Left renal pelvis (tissue), 4 donors: ENCODE measurements at places on chromosomes 6 and 20.

DNA sequence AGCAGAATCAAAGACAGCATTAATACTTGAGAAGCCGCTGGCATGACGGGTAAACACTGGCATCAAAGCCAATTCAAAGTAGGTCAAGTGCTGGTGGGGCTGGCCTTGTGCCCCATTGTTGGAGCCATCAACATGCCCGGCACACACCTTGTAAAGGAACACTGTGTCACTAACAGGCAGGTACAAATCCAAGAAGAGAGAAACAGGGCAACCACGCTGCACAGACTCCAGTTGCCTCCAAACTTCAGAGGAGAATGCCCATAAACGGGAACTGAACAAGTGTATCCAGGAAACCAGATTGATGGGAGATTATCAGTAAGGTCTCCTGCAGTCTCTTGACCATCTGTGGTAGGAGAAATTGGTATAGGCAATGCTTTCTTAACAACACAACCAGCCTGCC, 127.0 kb upstream of the STXBP5 start:
- no peak for DNase-seq

GRCh38 chr20:50107086-50107660, 5.8 kb downstream of the UBE2V1 start:
- no peak for DNase-seq

GRCh38 chr6:15508441-15508871, 154.4 kb downstream of the DTNBP1 start:
- DNase-seq, result no peak

- DNase-seq, result no peak
Observed at GRCh38 chr6:26089272-26089671, 2.0 kb downstream of the HFE start.

DNA sequence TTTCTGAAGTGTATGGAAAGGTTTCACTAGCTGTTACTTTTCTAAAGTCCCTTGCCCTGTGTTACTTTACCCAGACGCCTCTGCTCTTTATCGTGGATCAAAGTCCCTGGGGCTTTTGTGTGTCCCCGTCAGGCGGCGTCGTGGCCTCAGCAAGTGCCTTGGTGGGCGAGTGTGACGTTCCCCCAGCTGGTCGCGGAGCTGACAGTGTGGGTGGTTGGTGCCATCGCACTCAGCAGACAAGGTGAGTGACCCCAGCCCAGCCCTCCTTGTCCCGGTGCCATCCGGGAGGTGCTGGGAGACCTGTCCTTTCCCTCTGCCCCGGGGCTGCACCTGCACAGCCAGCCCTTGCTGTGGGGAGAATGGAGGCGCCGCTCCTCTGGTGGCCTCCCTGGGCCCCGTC, 27.3 kb upstream of the TCFL5 start:
- no peak for DNase-seq

- DNase-seq, result no peak
Observed at GRCh38 chr6:148682990-148683389, 63.8 kb upstream of the UST start.

DNA sequence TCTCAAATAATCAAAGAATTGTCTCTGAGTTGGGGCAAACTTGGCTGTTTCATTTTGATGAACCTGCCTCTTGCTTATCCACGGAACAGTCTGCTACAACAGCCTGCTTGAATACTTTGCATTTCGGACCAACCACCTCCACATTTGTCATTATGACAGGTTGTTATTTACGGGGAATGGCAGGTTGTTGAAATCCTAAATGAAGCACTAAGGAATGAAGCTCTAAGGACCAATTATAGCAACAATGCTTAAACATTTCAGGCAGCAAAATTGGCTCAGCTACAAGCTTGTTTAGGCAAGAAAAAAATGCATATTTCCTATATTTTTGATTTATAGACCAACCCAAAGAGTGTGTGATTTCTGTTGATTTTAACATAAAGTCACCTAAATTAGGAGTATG, 84.5 kb downstream of the MAP3K7 start:
- no peak for DNase-seq

GRCh38 chr6:145544514-145544913, 190.8 kb downstream of the EPM2A start:
- DNase-seq, result no peak

DNA sequence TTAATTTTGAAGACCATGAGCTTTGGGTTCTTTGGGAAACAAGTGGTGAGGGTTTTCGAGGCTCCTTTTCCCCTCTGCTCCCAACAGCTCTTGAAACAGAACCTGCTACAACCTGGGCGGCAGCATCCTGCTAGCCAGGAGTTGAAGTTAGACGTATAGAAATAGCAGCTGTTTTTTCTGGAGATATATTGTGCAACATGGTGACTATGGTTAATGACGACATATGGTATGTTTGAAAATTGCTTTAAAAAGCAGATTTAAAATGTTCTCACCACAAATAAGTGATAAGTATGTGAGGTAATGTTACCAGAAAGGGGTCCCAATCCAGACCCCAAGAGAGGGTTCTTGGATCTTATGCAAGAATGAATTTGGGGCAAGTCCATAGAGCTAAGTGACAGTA, 138.9 kb downstream of the PDE7B start:
- no peak for DNase-seq

DNA sequence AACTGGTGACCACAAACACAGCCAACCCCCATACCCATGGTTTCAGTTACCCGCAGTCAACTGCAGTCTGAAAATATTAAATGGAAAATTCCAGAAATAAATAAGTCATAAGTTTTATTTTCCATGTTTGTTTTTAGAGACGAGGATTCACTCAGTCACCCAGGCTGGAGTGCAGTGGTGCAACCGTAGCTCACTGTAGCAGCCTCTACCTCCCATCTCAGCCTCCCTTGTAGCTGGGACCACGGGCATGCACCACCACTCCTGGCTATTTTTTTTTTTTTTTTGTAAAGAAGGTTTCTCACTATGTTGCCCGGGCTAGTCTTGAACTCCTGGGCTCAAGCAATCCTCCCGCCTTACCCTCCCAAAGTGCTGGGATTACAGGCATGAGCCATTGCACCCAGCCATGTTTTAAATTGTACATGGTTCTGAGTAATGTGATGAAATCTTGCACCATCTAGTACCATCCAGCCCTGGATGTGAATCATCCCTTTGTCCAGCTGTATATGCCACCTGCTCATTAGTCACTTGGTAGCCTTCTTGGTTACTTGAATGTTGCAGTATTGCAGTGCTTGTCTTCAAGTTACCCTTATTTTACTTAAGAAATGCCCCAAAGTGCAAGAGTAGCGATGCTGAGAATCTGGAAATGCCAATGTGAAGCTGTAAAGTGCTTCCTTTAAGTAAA, 14.5 kb downstream of the CSNK2A1 start:
- no peak for DNase-seq
